ENCODE measurements at places on chromosomes 2 and 18.
A peak's percentile ranks its signal among the peaks of the same experiment; 100 is the strongest.

DNA sequence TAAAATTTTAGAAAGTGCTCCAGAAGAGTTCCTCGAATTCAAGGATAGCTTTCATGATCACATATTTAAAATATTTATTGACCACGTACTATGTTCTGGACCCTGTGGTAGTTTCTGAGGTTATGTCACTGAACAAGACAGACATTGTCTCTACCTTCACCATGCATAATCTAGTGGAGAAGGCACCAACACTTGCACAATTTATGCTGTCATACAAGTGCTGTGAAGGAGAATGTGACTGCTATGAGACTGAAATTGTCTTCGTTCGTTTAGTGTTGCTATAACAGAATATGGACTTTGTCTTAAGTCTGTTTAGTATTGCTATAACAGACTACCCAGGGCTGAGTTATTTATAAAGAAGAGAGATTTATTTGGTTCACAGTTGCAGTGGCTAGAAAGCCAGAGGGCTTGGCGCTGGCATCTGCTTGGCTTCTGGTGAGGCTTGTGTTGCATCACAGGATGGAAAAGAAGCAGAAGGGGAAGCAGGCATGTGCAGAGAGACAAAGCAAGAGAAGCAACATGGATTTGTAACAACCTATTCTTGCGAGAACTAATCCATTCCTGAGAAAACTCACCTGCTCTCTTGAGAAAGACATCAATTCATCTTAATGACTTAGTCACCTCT lies 50.0 kb upstream of the RFX8 start:
- DNase-seq = no peak

DNA sequence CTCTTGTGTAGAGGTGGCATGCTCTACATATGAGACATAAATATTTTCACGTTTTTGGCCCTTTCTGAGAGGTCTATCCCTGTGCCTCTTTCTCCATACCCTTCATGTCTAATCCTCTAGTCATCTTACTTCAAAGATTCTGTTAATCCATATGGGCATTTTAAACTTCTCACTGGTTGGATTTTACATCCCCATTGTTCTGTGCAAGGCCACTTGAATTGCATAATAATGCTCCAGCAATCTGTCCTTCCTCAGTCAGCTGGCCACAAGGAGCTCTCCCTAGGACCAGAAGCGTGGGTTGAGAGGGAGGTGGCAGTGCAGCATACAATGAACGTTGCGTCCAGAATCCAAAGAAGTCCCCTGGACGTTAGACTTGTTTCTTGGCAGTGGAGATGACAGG lies 58.2 kb downstream of the TDRD15 start:
- DNase-seq = no peak

DNA sequence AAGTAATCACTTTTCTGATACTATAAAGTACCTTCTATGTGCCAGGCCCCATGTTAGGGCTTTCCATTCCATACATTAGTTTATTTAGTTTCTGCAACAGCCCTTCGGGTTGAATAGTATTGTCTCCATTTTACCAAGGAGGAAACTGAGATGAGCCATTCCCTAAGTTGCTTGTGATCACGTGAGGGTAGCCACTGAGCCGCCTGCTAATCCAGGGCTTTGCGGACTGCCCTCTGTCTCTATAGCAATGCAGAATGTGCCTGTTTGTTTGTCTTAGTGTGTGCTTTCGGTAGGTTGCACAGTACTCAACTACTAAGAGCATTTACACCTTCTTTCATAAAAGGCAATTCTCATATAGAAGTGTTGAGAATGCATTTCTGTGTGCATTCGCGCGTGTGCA lies 5.0 kb downstream of the EMILIN2 start:
- DNase-seq = no peak

- DNase-seq = no peak
Measured at GRCh38 chr2:160984426-160985077, 175.7 kb upstream of the TANK start.

- no peak for DNase-seq
Measured at GRCh38 chr2:492178-492577, 185.0 kb downstream of the TMEM18 start.

DNA sequence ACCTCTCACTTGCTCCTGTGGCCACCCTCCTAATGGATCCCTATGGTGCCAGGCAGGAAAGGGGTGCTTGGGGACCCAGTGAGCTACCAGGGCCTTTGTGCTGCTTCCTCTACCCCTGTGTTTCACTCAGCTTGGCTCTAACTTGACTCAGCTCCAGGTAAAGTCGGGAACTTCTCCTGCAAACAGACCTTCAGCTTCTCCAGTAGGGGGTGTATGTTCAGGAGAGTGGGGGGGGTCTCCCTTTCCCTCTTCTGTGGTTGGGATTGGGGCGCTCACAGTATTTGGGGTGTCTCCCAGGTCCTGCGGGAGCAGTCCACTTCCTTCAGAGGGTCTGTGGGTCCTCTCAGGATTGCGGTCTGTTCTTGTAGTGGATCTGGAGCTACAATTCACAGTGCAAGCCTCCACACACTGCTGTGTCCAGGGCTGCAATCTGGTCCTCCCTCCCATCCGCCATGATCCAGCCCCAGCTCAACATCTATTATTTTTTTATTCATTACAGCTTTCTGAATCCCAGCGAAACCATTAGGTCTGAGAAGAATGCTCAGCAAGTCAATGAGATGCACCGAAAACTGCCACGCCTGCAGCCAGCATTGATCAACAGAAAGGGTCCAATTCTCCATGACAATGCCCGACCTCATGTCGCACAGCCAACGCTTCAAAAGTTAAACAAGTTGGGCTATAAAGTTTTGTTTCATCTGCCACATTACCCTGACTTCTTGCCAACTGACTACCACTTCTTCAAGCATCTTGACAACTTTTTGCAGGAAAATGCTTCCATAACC lies 26.4 kb upstream of the SAP130 start:
- no peak for DNase-seq

- no peak for DNase-seq
Measured at GRCh38 chr18:77522051-77522675, 272.5 kb downstream of the GALR1 start.

GRCh38 chr2:71223767-71224333 lies 3.1 kb downstream of the PAIP2B start:
- DNase-seq = peak; percentile 75

GRCh38 chr2:26352892-26353291 lies 6.3 kb upstream of the ADGRF3 start:
- DNase-seq = peak; percentile 29
